Coronary artery (tissue), 2 donors: ENCODE measurements at places on chromosomes 2 and 18.

- no peak for DNase-seq
These were observed 15.2 kb downstream of the NFATC1 start for GRCh38 chr18:79410731-79411613.

- no peak for DNase-seq
These were observed 236.5 kb upstream of the FN1 start for GRCh38 chr2:215672406-215672805.

DNA sequence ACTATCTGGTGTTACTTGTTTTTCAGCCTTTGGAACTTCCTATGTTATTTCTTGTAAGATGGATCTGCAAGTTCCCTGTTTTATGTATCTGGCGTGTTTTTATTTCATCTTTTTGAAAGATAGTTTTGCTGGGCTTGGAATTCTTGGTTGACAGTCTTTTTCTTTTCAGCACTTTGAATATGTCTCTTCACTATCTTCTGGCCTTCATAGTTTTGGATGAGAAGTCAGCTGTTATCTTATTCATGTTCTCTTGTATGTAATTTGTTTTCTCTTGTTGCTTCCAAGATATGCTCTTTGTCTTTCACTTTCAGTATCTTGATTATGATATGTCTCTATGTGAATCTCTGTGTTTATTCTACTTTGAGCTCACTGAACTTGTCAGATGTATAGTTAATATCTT, 50.4 kb downstream of the ALMS1 start:
- no peak for DNase-seq

DNA sequence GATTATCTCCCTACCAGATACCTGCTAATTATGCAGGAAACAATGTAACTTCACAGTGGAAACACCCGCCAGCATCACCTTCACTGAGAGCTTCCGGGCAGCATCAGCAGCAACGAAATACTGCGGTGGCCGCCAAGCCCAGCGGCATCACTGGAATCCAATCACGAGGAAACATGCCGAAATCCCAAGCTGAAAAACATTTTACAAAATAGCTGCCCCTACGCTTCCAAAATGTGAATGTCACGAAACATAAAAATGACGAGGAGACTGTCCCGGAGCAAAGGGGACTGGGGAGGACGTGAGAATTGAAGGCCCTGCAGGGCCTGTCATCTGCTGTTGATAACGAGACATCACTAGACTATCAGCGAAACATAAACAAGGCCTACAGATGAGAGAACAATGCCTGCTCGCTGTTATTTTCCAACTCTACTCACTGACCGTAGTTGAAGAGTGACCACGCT, 82.6 kb downstream of the HDAC4 start:
- DNase-seq = peak; percentile 54

DNA sequence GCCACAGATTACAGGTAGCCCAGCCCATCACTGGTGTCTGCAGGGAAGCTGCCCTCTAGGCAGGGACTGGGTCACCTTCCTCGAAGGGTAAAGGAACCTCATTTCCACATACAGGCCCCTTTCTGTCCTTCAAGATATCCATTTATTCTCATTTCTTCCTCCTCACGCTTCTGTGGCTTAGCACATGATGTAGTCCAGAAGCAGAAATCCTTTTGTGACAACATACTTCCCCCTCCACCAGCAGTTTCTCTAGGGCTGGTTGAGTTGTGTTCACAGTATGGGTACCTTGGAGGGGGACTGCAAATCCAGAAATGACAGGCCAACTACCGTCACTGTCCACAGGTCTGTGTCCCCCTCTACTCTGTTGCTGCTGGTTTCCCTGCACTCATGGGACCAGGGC, 364.9 kb downstream of the ANAPC1 start:
- DNase-seq = no peak

DNA sequence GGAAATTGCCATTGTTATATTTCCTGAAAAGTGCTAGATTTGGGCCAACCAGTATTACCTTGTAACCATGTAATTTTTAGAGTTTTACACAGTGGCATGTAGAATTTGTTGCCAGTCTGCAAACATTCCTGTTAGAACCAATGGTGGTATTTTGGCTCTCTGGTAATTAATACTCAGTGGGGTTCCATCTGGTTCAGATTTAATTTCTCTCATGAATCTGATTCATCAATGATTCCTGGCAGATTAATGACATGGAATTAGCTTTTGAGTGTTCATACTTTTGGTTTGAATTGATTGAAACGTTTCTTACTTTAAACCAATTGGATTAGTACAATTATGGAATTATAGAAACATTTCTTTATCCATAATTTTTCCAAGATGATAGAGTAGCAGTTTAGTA, 93.2 kb downstream of the MC4R start:
- no peak for DNase-seq

- no peak for DNase-seq
These were observed 103.5 kb downstream of the KCNS3 start for GRCh38 chr2:17981936-17982335.

DNA sequence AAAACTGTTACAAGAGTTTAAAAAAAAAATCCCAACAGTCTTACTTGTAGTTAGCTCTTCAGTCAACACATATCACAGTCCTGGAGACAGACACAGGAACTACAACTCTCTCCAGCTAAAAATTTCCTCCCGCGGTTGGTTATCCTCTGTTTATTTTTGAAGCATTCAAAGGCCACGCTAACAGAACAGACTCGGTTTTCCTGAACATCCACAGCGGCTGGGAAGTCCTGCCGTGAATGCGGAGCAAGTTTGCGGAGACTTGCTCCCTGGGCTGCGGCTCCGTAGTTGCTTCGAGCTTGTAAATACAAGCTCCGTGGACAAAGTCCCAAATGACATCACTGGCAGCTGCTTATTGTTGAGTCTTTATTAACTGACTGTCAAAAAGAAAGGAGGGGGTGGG, at the start of gene NCKAP5:
TSS of gene NCKAP5 (minus strand) at position 292 of the 400 bp plus-strand sequence. CDS start 50,937 bp downstream, outside the sequence.
- DNase-seq = no peak

DNA sequence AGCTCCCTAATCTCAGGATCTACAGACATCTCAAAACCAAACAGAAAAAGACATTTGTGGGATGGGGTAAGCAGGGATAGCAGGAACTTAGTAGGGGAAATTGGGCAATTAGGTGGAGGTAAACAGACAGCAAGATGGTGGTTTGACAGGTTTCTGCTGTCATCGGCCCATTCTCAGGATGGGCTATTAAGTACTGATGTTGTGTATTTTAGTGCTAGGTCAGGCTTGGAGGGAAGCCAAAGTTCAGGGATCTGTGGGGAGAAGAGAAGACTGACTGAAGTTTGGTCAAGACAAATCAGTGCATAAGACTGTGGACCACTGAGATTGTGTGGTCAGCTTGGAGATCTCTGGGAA, 96.8 kb upstream of the THUMPD2 start:
- no peak for DNase-seq

GRCh38 chr18:10661317-10661716, 135.5 kb downstream of the NAPG start:
- DNase-seq = no peak

- no peak for DNase-seq
These were observed 90.2 kb upstream of the UXS1 start for GRCh38 chr2:106284255-106284654.

DNA sequence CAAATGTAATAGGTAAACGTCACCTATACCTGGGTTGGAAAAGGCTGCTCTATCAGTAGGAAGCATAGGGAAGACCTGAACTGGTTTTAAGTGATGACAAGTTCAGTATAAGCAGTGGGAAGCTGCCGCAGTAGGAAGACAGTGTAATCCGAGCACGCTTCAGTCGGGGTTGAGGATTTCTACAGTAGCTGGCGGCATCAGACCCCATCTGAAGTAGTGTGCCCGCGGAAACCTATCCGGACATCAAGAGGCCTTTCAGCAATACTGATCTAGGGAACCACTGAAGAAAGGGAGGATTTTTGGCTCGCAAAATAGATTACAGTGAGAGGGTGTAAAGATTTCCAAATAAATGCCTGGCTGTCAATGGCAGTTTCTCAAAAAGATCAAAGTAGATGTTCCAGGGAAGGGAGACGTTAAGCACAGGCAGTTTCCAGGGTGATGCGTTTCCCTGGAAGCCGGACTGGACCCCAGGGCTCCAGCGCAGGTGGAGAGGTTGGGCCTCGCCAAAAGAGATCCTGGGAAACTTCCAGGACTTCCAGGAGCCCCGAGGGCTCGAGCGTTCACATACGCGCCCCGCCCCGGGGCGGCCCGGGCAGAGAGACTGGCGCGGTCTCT, 5.3 kb downstream of the LOXL3 start:
- DNase-seq = peak; percentile 66

DNA sequence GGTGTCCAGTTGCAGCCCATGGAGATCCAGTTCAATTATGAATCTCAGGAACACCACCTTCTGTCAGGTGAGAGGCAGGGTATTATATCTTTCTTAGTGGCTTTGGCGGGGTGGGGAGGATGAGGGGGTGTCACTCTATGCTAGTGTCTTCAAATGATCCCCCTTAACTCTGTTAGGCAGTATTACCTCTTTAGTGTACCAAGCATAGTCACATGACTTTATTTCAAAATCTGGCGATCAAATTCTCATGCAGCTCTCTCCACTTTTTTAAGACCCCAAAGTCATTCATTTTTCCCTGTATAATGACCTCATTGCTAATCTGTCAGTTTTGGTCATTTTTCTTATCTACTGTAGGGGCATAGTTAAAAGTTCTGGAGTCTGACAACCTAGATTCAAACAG, 1.1 kb upstream of the ZSCAN30 start:
- DNase-seq = no peak

GRCh38 chr2:236673126-236673822, 103.6 kb downstream of the ACKR3 start:
- peak; percentile 59 for DNase-seq

GRCh38 chr2:226337941-226338600, 461.5 kb downstream of the IRS1 start:
- no peak for DNase-seq

DNA sequence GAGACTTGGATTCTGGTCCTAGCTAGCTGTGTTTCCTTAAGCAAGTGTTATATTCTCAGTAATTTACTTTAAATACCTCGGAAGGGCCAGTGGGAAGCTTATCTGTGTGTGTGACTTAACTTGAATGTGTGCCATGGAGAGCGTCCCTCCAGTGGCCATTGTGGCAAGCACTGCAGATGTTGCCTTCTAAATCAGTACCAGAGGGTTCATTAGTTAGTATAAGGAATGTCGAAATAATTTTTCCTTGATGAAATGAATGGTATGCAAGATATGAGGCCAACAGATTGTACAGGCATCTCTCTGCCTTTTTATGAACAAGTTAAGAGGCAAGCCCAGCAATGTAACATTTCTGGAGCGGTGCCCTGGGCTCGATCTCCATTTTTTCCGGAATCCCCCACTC, 52.0 kb downstream of the FBXO36 start:
- DNase-seq = no peak

- DNase-seq = no peak
These were observed 29.5 kb upstream of the SEMA4C start for GRCh38 chr2:96899413-96899741.

GRCh38 chr2:138707392-138708074, 72.7 kb downstream of the NXPH2 start:
- DNase-seq = no peak

DNA sequence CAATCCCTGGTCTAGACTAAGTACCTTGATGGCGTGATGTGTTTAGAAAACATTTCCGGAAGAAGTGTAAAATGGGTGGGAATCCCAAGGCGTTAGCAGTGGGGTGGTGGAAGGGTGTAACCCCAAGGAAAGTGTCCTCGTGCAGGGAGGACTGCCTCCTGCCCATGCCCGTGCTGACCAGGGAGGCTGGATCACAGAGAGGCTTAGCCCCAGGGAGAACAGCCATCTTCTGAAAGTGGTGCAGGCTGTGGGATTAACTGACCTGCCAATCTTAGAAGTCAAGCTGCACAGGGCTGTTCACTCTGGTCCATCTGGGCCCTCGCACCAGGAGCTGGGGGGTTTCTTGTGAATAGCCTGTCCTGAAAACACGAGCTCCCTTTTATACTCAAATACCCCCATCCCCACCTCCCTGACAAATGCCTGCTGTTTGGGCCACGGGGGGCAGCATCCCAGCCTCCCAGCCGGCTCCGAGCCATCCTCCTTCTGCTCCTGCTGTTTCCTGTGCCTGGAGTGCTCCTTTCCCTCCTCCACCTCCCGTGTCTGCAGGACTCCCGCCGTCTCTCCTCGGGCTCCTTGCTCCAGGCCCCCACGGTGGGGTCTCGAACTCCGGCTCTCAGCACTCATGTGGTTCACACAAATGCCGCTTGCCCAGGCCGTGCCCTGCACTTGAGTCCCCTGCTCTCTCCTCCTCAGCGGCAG, 52.1 kb upstream of the PXDN start:
- DNase-seq = no peak

DNA sequence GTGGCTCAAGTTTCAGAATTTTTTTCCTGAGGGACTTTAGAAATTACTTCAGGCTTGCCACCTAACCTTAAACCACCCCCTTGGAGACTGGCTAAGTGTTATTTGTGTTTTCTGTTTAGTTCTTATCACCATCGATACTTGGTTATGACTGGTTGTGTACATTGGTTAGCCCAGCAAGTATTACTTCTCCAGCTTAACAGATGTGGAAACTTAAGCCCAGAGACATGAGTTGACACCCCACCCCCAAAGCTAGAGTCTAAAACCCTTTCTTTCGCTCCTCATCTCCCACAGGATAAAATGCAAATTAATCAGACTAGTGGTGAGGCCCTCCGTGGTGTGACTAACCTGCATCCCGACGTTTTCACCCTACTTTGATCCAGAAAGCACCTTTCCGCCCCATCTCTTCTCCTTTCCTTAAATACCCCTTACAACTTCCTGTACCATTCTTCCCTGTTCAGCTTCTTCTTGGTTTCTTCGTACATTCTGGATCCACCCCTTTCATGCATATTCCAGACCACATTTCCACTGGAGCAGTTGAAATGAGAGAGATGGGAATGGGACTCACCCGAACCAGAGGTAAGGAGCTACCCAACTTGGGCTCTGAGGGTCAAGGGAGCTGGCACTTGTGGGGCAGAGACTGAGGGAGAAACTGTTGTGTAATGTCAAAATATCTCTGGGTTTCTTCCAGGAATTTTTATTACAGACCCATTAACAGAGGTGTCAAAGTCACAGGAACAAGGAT, 819 bp upstream of the MAP3K2 start:
- no peak for DNase-seq

DNA sequence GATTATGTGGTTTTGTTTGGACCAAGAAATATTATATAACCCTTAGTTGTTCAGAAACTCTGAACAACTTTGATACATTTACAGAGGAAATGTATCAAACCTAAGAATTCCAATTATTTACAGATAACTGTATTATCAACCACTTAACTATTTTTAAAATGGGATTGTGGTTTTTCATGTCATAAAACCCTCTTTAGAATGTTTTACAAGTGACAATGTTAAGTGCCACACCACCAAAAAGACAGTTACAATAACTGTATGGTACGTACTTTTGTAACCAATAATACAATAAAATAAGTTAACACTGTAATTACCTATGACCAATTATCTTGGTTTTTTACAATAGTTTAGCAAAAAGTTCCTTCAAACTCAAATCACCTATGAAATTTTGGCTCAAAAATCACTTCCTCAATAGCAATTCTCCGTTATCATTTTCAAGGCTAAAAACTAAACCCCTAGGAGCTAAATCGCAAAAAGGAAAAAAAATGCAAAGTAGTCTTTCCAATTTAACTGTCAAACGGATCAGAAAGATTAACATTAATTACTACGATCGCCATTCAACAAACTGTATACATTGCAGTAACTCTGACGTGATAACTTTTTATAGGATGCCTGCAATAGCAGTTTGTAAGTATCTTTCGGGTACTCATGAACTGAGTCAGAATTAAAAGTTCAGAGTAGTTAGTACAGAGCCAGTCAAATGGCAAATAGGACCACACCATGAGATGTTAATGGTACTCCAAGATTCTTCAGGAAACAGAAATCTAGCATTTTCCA, 1.5 kb downstream of the ROCK1 start:
- DNase-seq = no peak
